Keratinocyte (primary cell): ENCODE measurements at places on chromosomes 7 and 10. TPM values are rescaled to one million over a fixed set of nuclear protein-coding genes. Genes with fewer than 3 reads are reported as not detected.

- no peak for DNase-seq
Observed at GRCh38 chr7:106463851-106464611, 179.2 kb upstream of the NAMPT start.

DNA sequence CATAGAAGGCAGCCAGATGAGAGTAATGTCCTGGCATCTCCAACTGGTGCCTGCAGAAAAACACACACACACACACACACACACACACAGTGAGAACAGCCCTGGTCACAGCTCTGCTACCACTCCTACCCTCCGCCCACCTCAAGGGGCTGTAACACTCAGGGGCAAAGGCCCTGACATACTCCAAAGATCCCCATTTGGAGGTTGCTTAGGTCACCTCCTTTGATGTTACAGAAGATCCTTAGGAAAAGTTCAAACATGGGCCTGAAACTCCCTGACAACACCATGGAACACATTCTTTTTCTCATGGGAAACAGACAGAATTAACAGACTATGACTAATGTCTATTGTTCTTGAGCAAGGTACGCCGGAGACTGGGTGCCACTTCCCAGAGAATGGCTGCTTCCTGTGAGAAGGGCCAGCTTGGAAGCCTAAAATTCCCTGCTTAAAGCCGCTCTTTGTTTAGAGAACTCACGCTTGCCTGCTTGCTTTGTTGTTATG, 27.7 kb downstream of the DENND11 start:
- DNase-seq = no peak

Gene ABCC2
- 2.3 to 3.3 TPM (median 2.5 TPM) in 3 replicates for polyA plus RNA-seq

DNA sequence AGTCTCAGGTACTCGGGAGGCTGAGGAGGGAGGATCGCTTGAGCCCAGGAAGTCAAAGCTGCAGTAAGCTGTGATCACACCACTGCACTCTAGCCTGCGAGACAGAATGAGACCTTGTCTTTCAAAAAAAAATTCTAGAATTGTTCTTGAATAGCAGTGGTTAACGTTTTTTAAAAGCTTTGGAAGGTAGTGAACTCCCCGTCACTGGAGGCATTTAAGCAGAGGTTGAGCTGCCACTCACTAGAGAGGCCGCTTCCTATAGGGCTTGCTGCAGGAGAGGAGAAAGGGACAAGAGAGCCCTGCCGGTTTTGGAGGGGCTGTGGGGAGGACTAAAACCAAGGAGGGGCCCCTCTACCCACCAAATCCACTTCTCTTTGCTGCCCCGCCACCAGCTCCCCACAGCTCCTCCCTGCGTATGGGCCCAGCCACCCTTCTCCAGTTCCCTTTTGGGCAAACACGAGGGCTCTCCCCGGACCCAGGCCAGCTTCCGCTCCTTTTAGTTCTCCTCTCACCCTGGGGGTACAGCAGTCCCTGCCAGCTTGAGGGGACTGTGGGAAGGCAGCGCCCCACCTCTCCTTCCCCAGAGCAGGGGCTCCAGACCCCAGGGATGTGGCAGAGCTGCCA, 86.9 kb upstream of the GTF2I start:
- no peak for DNase-seq

- no peak for DNase-seq
Observed at GRCh38 chr7:35038354-35038753, 1.1 kb upstream of the DPY19L1 start.

Gene PLA2G12B
- not detected in 3 replicates for polyA plus RNA-seq

DNA sequence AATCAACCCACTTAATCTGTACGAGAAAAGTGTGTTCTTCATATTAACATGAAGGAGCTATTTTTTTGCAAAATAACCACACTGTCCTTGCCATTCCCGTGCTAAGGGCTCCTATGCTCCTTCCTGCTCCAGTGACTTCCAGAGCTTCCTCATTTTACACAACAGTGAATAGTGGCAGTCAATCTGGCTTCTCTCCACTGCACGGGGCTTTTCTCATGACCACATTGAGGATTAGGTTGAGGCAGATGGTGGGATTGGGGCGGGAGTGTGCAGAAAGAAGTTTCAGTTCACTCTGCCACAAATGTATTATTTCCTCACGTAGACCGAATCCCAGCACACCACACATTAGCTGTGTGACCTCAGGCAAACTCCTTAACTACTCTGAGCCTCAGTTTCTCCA, 235.1 kb downstream of the ARHGAP12 start:
- no peak for DNase-seq

DNA sequence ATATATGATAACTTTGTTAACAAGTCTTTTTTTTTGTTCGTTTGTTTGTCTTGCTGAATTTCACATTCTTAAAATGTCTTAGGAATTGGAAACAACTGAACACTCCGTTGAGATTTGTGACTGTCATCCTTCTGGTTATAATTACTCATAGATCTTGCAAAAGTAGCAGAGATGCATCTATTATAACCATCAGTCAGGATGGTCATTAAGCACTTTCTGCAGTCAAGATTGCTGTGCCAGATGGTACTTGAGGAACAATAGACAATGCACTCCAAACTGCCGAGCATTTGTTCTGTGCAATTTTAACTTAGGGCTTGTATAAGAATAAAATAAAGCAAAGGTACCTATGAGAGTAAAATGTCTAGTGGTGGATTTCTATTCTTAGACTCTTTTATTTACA, 710.1 kb upstream of the KCND2 start:
- no peak for DNase-seq

- no peak for DNase-seq
Observed at GRCh38 chr10:111204838-111205237, 128.0 kb downstream of the ADRA2A start.

DNA sequence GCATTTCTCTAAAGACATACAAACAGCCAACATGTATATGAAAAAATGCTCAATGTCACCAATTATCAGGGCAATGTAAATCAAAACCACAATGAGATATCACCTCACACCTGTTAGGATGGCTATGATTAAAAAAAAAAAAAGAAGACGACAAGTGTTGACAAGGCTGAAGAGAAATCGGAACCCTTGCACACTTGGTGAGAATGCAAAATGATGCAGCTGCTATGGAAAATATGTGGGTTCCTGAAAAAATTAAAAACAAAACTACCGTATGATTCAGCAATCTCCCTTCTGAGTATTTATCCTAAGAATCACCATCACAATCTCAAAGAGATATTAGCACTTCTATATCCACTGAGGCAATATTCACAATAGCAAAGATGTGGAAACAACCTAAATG, 11.3 kb downstream of the LMBR1 start:
- no peak for DNase-seq

- DNase-seq = no peak
Observed at GRCh38 chr10:1200866-1201807, 145.0 kb downstream of the WDR37 start.

DNA sequence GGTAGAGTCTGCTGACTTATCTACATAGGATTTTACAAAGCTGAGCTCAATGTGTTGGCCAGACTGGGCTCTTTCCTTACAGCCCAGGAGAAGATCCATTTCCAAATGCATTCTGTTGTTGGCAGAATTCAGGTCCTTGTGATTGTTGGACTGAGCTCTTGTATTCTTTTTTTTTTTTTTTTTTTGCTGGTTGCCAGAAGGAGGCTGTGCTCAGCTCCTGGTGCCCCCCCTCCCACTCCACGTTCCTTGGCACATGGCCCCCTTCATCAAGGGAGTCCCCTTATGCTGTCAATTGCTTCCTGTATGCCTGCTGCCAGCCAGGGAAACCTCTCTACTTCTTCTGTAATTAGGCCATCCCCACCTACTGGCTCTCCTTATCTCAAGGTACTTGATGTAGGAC, 518.1 kb upstream of the AKR1E2 start:
- no peak for DNase-seq

DNA sequence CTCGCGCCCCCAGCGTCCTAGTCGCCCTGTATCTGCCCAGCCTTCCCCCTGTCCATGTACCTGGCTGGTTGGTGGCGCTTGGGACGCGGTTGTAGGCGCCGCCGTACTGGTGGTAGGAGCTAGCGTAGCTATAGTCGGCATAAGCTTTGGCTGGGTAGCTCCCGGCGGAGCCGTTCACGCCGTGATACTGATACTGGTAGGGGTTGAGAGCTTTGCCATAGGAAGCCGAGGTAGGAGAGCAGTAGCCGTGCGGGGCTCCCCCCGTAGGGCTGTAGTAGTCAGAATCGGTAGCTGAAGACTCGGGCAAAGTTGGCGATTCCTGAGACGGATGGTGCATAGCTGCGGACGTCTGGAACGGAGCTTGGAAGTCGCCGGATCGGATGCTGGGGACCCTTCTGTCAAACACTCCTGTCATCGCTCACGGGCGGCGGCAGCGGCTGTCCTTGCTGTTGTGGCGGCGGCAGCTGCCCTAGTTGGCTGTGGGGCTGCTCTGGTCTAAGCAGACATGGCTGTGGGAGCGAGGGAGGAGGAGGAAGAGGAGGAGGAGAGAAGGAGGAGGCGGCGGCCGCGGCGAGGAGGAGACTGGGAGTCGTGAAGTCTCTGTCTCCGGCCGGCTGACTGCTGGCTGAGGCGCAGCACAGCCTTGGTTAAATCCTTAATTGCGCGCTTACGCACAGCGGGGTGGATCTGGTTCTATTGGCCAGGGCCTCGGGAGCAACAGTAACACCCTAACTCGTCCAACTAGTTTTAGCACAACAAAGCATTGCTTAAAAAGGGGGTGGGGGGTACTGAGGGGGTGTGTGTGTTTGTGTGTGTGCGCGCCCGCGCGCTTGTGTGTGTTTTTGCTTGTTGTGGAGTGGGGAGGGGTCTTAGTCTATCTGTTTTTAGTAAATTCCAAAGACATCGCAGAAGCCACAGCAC, at the start of gene DLX5:
Gene DLX5 (minus strand): TSS at position 623 of the 921 bp plus-strand sequence. CDS start 208 bp downstream, at position 415.
- DNase-seq = no peak

Gene SNCG
- 6.8 to 13.1 TPM (median 7.2 TPM) in 3 replicates for polyA plus RNA-seq

- DNase-seq = no peak
Observed at GRCh38 chr10:107444443-107444842, 279.9 kb upstream of the SORCS1 start.

Gene FAM185A
- polyA plus RNA-seq = 2.9 to 7.3 TPM (median 4.1 TPM) in 3 replicates

GRCh38 chr10:96752375-96752774, 32.1 kb upstream of the PIK3AP1 start:
- DNase-seq = no peak

DNA sequence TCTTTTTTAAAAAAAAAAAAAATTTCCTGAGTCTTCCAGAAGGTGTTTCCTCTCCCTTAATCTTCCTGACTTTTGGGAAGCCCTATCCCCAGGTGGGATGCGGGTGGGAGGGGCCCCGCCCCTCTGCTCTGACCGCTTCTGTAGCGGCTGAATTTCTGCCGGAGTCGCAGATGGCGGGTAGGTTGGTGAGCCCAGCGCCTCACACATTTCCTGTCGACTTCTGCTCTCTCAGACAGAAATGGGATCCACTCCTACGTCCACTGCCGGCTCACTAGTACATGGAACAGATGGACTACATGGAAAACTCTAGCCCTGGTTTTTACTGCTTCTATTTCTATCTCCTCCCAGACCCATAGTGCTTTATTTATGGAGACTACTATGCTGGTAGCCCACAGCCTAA, 90.9 kb downstream of the NEUROD6 start:
- DNase-seq = no peak

GRCh38 chr10:52517012-52517411, 202.9 kb downstream of the DKK1 start:
- no peak for DNase-seq

Gene SH2B2
- 0.26 to 0.64 TPM (median 0.59 TPM) in 3 replicates for polyA plus RNA-seq

DNA sequence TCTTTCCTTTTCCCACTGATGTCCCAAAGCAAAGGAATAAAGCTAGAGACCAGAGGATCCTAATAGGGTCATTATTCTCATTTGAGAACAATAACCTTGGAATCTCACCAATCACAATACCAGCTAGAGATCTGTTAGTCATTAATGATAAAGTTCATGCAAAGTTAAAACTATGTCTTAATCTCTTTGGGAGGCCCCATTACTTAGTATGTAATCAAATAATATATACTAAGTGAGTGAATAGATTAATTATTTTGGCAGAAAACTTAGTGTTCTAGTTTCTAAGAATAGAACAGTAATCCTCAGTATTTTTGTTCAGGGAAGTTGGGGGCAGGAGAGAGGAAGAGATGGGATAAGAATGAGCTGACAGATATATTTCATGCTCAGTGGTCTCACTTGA, 227.2 kb downstream of the MTERF1 start:
- no peak for DNase-seq

GRCh38 chr10:44906486-44906885, 4.7 kb upstream of the TMEM72 start:
- no peak for DNase-seq

DNA sequence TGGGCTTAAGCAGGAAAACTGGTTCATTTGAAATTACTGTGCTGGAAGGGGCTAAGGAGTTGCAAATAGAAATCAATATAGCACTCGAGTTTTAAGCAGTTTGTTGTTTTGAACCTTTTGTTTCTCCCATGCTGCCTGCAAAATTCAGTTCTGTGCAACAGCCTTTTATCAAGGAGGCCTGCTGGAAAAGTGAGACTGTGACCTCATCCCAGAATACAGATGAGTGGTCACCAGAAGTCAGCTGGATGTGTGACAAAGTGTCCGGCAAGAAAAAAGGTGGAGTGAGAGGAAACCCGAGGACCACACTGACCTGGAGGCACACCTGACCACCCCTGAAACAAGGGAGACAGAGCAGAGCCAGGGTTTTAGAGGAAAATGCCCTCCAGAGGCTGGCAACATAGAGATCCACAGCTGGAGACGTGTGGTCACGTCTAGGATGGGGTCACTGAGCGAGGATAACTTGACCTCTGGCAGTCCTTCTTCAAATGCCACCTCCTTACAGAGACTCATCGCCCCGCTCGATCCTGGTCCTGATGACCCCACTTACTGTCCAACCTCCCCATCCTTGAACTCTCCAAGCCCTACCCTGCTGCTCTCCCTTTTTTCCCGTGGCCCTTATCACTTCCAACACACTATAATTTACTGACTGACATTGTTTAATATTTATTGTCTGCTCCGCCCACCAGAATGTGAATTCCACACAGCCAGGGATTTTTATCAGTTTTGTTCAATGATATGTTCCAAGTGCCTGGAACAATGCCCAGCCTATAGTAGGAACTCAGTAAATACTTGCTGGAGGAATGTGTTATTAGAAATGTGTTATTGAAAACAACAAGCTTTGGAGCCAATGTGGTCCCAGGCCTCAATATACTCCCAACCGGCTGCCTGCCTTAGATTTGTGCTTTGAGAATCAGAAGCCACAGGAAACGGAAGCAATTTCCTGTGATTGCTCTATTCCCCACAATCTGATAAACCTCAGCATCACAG, 243.8 kb downstream of the GLI3 start:
- no peak for DNase-seq

- no peak for DNase-seq
Observed at GRCh38 chr7:4394736-4395135, 287.4 kb upstream of the FOXK1 start.

- DNase-seq = no peak
Observed at GRCh38 chr10:71638064-71638821, 81.3 kb downstream of the C10orf105 start.

GRCh38 chr7:152752200-152752912, 7.2 kb upstream of the ACTR3B start:
- DNase-seq = no peak

Gene TMEM130
- not detected in 3 replicates for polyA plus RNA-seq

Gene AEBP1
- polyA plus RNA-seq = 0.03 to 0.18 TPM (median 0.03 TPM) in 3 replicates

Gene POLR2J3
- polyA plus RNA-seq = 30.0 to 93.6 TPM (median 44.4 TPM) in 3 replicates

Gene PRR15
- 0.81 to 2.0 TPM (median 1.8 TPM) in 3 replicates for polyA plus RNA-seq

- DNase-seq = peak; percentile 54
Observed at GRCh38 chr10:78047314-78047891, 13.7 kb downstream of the RPS24 start.

GRCh38 chr7:22043367-22043766, 97.7 kb upstream of the CDCA7L start:
- no peak for DNase-seq

GRCh38 chr7:47685712-47686376, 103.9 kb upstream of the TNS3 start:
- DNase-seq = no peak
